ENCODE measurements at places on chromosomes 1 and 21. TPM values are rescaled to one million over a fixed set of nuclear protein-coding genes. Genes with fewer than 3 reads are reported as not detected.

The OR2T33 gene
- total RNA-seq = not detected

DNA sequence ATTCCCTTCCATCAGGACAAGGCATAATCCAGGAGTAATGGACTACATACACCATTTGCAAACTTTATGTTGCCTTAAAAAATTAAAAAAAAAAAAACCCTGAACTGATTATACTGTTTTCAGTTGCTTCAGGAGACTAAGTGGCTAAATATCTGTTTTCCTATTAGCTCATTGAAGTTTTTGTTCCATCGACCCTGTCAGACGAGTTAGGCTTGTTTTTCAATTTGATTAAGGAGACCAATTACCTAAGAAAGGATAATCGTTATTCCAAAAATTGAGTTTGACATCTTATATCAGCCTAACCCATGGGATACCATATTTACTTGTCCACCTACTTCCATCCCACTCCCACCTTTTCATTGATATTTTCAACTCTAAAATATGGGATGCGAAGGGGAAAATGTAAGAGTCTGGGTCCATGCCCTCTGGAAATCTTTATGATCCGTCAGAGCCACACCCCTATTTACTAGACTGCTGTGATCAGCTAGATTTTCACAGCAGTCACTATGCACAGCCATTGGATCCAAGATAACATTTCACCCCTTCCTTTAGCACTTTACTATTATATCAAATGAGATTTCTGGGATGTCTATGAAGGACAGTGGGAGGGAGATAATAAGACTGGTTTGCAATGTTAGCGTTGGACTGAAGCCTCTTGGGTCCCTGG is 41.0 kb downstream of the IL12RB2 start:
- no peak for DNase-seq

GRCh38 chr1:22709891-22710700 is 543 bp upstream of the EPHB2 start:
- DNase-seq = no peak

The ESPN gene
- 0.80 TPM for total RNA-seq

GRCh38 chr21:31909153-31910073 is 36.6 kb downstream of the HUNK start:
- peak; percentile 33 for DNase-seq

Measured in mesenteric fat pad (tissue), 1 donor.